ENCODE measurements at places on chromosomes 1 and 21. TPM values are rescaled to one million over a fixed set of nuclear protein-coding genes. Genes with fewer than 3 reads are reported as not detected.

TNFSF4 gene
- total RNA-seq = 7.2 TPM

KRTAP19-3 gene
- total RNA-seq = not detected

NBL1 gene
- total RNA-seq = 15.9 TPM

RNU1-1 gene
- total RNA-seq = under 0.01 TPM

FAM110D gene
- total RNA-seq = 0.72 TPM
